ENCODE measurements at places on chromosomes 4 and X.

GRCh38 chrX:23935106-23935505 is 27.3 kb downstream of the CXorf58 start:
- DNase-seq: no peak

DNA sequence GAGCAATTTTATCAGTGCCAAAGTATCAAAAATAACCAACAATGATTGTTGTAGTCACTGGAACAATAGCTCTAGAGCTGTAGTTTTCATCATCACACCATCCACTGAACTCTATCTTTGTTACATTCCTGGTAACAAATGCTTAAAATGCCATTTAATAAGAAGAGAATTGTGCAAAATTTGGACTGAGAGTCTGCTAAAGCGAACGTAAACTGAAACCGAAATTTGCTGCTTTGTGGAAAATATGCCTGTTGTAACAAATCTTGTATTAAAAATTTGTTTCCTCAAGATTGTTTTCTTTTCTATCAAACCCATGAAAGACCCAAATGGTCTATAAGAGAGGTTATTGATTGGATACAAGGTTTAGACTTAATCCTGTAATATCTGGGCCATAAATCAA is 109.3 kb upstream of the TECRL start:
- DNase-seq: no peak

DNA sequence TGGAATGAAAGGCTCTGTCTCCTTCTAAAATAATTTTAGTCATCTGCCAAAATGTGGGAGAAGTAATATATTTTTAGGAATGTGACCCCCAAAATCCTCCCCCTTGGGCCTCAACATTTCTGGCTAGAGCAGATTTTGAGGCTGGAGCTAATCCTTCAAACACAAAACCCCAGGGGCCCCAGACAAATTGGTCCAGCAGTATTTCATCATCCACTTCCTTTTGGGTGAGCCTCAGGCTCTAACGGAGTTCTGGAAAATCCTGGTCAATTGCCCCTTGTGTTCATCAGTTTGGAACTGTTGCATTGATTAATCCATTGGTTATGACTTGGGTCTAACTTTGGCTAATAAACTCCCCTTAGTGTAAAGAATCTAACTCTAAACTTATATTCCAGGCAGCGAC is 67.4 kb upstream of the PCDH19 start:
- DNase-seq: no peak

DNA sequence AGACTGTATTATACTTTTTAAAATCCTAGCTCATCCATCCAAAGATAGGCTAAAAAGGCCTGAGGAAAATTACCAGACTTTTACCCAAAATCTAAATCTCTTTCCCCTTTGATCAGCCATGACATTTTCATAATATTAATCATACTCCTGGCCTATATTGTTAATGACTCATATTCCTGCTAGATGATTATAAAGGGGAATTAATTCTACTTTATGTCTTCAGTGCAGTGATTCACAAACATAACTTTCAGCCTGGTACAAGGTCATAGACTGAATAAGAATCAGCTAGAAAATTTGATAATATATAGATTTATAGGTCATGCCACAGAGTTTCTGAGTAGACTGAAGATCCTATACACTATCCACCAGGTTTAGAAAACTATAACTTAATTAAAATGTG is 1905.4 kb downstream of the C4orf33 start:
- no peak for DNase-seq

DNA sequence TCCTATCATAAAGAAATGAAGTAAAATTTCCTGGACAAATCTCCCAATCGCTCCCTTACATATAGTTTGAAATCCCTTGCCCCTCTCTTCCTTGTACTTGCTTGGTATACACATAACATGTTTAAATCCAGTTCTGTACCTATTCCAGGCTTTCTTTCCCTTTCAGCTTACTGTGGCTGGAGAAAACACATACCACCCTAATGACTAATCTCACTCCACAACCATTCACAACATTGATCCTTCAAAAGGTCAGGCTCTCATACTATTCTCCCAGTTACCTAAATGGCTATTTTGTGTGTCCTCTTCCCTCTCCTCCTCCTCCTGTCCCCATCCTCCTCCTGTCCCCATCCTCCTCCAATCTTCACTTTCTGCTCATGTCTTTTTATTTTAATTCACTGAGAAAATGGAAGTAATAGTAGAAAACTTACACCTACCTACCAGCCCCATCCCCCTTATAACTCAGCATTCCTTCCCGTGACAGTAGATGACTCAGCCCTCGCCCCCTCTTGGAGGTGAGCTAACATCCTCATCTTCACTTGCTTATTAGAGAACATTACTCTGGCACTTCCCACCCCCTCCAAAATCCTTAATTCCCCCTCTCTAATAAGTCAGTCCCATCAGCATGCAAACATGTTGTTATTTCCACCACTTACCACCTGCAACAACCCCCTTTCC is 77.5 kb downstream of the IL15 start:
- no peak for DNase-seq

DNA sequence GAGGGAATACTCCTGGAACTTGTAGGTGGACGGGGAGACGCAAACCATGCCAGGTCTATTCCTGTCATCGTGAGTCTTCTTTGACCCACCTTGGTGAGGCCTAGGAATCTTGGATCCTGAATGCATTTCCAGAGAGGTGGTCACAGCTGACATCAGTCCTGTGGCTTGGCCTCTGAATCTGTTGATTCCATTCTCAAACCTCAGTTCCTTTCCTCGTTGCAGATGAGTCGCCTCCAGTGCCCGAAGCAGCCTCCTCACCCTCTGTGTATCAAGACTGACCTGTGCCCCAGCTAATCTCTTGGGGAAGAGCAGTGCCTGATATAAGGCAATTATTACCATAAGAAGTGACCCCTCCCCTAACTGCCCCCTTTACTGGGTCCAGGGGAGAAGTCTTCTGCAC is 118.1 kb downstream of the SMIM20 start:
- DNase-seq: peak; percentile 26

Data from WERI-Rb-1 (cell line).